Fibroblast of the aortic adventitia (primary cell): ENCODE measurements at places on chromosomes 4 and X. TPM values are rescaled to one million over a fixed set of nuclear protein-coding genes. Genes with fewer than 3 reads are reported as not detected.

Gene SCD5
- 18.0 and 22.8 TPM in 2 replicates for total RNA-seq

Gene POF1B
- total RNA-seq, result not detected in 2 replicates

Gene PF4V1
- total RNA-seq, result not detected in 2 replicates

Gene CPE
- 79.4 and 116 TPM in 2 replicates for total RNA-seq

Gene CCSER1
- under 0.01 TPM in 1 of 2 replicates, not detected in the other for total RNA-seq

Gene HSFX2
- 0.36 TPM in 1 of 2 replicates, not detected in the other for total RNA-seq

Gene ACTRT1
- total RNA-seq, result not detected in 2 replicates

Gene F8A3
- total RNA-seq, result 0.72 and 0.82 TPM in 2 replicates

Gene SYN1
- total RNA-seq, result 0.09 TPM in 1 of 2 replicates, not detected in the other

Gene PABPC5
- total RNA-seq, result 1.8 and 8.1 TPM in 2 replicates

Gene INTS6L
- 3.3 and 5.3 TPM in 2 replicates for total RNA-seq

Gene AMER1
- 2.0 and 3.6 TPM in 2 replicates for total RNA-seq

Gene SYP
- 0.16 and 0.18 TPM in 2 replicates for total RNA-seq

Gene SRD5A3
- total RNA-seq, result 4.8 and 22.2 TPM in 2 replicates

Gene GPAT3
- 10.7 and 15.2 TPM in 2 replicates for total RNA-seq

Gene LRP2BP
- 0.63 and 0.74 TPM in 2 replicates for total RNA-seq

Gene AMBN
- not detected in 2 replicates for total RNA-seq

Gene KIAA0232
- 18.1 and 28.7 TPM in 2 replicates for total RNA-seq

Gene RGN
- total RNA-seq, result 2.4 and 7.0 TPM in 2 replicates

Gene SPANXN4
- not detected in 2 replicates for total RNA-seq

Gene MAML3
- total RNA-seq, result 3.1 and 4.6 TPM in 2 replicates

Gene TNIP3
- total RNA-seq, result 0.72 TPM in 1 of 2 replicates, not detected in the other

Gene TMEM164
- 7.3 and 11.8 TPM in 2 replicates for total RNA-seq

Gene C4orf50
- total RNA-seq, result 0.08 TPM in 1 of 2 replicates, not detected in the other

Gene ARX
- not detected in 2 replicates for total RNA-seq

Gene PIN4
- 4.6 and 9.0 TPM in 2 replicates for total RNA-seq

Gene MUC7
- total RNA-seq, result not detected in 2 replicates

Gene UGT2B15
- total RNA-seq, result not detected in 2 replicates

Gene EVC
- total RNA-seq, result 58.2 and 127 TPM in 2 replicates

Gene EMCN
- total RNA-seq, result 0.90 and 0.99 TPM in 2 replicates

Gene SLC39A8
- 14.7 and 70.0 TPM in 2 replicates for total RNA-seq

Gene SLIT2
- 46.4 and 65.1 TPM in 2 replicates for total RNA-seq

Gene PAGE3
- not detected in 2 replicates for total RNA-seq

Gene TEX11
- total RNA-seq, result not detected in 2 replicates

Gene CXCL1
- 1.3 and 5.2 TPM in 2 replicates for total RNA-seq

Gene TBC1D8B
- total RNA-seq, result 17.1 and 17.3 TPM in 2 replicates

Gene NSUN7
- total RNA-seq, result under 0.01 TPM in 1 of 2 replicates, not detected in the other

Gene SOX3
- not detected in 2 replicates for total RNA-seq
